Kidney epithelial cell (primary cell): ENCODE measurements at places on chromosomes 4 and X. TPM values are rescaled to one million over a fixed set of nuclear protein-coding genes. Genes with fewer than 3 reads are reported as not detected.

- DNase-seq: no peak
Measured at GRCh38 chrX:107205770-107206696, at the start of the genes DNAAF6 and NUP62CL. DNAAF6 (plus strand) TSS chrX:107206611; CDS start chrX:107212876, 6,265 bp downstream. NUP62CL (minus strand) TSS chrX:107206433; CDS start chrX:107175146, 31,287 bp downstream.

GRCh38 chr4:8234715-8235114, 34.8 kb upstream of the HTRA3 start:
- DNase-seq: no peak

DNA sequence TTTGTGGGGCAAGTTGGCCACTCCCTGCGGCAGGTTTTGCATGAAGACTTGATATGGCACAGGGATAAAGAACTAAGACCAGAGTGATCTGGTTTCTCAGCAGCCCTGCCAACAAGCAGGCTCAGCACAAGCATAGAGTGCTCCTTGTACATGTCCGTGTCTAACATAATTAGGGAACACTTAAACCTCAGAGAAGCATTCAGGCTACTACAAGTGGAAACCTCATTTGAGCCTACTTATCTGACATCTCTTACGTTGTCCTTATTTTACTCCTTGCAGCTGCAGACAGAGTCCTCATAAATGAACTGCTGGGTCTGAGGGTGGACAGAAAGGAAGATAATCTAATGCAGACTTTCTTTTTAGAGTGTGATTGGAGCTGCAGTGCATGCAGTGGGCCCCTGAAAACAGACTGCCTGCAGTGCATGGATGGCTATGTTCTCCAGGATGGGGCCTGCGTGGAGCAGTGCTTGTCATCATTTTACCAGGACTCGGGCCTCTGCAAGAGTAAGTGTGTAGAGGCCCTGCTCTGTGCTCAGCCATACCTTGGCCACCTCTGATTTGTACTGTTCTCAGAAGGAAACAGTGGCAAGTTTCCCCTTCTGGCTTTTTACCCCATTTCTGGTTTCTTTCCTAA, 179.1 kb upstream of the ANXA3 start:
- no peak for DNase-seq

- DNase-seq: peak; percentile 85
Measured at GRCh38 chr4:1082215-1083182, 30.9 kb downstream of the RNF212 start.

DNA sequence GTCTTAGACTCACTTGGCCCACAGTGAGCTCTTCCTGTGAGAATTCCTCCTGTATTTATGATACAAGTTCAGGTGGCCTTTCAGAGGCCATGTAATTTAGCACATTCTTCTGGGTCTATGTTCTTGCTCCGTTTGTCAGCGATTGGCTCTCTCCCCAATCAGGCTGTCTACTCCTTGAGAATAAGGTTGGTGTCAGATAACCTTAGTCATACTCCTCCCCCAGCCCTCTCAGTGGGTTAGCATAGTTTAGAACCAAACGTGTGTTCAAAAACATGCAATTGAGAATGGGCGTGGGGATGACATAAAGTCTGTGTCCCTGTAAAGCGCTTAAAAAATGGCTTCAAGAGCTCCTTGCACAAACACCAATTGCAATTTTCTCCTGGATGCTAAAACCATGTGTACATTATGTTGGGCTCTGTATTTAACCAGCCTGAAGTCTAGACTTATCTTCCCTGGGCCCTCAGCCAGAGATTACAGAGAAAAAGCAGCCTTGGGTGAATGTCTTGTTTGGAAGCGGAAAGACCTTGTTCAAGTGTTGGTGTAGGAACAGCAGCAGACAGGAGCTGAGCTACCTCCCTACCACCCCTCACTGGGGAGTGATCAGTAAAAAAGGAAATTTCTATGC, 9.9 kb upstream of the CT47C1 start:
- no peak for DNase-seq

- DNase-seq: no peak
Measured at GRCh38 chrX:129781680-129782495, 2.1 kb downstream of the SASH3 start.

GRCh38 chr4:7025040-7025602, 18.1 kb upstream of the TADA2B start:
- no peak for DNase-seq

GRCh38 chr4:38919494-38919893, 51.9 kb downstream of the FAM114A1 start:
- DNase-seq: no peak

GRCh38 chrX:31600823-31601222, 529.0 kb upstream of the FTHL17 start:
- no peak for DNase-seq

- DNase-seq: no peak
Measured at GRCh38 chr4:48970471-48970921, 15.6 kb upstream of the CWH43 start.

DNA sequence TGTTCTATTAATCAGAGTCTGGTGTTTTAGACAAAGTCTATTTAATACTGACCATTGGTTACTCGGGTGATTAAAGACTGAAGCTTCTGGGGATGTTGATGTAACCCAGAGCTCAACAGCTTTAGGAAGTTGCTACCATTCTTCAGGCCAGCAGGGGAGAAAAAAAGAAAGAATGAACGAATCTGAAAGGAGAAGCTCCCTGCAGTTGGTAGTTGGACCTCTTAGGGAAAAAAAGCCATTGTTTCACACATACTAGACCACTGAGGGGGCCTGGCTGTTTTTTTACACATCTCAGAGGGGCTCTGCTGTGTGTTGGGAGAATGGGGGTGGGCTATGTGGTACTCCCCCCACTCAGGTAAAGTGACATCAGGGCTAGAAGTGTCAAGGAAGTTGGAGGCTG, 378.9 kb downstream of the KCNIP4 start:
- no peak for DNase-seq

DNA sequence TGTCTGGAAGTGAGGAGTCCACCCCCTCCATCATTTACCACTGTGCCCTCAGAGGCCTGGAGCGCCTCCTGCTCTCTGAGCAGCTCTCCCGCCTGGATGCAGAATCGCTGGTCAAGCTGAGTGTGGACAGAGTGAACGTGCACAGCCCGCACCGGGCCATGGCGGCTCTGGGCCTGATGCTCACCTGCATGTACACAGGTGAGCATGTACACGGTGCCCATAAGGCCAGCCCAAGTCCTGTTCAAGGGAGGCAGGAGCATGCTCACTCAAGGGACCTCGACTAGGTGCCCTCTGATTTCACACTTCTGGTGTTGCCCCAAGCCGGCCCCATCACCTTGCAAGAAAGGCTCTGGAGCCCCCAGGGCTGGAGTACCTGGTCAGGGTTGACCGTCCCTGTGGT, 13.4 kb upstream of the MSANTD1 start:
- no peak for DNase-seq

DNA sequence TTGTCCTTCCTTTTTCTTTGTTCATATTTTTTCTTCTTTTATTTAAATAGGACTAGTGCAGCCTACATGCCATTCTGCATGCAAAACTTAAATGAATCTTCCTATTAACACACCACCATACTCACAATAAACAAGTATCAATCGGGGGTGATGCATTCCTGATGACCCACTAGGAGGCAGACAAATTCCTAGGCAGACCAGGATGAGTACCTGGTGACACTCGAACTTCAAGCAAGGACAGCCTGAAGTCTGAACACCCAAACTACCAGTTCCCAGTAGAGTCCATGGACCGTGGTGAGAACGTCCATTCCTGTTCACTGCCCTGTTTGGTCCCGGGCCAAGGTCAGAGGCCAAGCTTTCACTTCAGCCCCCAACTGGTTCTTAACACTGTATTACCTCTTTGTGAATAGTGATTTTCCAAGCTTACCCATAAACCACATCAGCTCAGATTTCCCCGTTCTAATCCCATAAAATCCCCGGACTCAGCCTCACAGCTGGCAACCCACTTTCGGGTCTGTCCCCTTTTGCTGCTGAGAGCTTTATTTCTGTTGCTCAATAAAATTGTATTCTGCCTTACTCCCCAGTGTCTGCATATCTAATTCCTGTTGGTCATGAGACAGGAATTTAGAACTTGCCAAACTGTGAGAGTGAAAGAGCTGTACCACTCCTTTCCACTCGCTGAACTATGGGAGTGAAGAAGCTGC, 1286.6 kb downstream of the FSTL5 start:
- DNase-seq: no peak

GRCh38 chr4:88744609-88745008, 47.0 kb upstream of the NAP1L5 start:
- no peak for DNase-seq

DNA sequence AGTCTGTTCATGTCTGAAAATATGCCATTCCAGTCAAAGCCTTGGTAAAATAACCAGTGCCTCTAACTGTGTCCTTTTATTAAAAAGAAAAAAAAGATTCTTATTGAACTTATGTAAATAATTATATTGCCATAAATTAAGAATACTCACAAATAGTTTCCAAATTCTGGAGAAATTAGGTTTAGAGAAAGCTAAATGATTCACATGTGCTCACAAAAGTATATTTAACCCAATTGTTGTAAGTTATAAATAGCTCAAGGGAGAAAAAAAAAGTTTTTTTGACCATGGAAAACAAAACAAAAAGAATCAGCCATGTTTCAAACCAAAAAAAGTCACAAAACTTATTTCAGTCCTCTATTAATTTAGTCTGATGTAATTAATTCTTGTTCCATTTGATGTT, 25.3 kb upstream of the HERC6 start:
- DNase-seq: no peak

- no peak for DNase-seq
Measured at GRCh38 chrX:120260369-120260768, 9.8 kb downstream of the ZBTB33 start.

GRCh38 chr4:168432419-168433146, 47.7 kb downstream of the DDX60L start:
- no peak for DNase-seq

DNA sequence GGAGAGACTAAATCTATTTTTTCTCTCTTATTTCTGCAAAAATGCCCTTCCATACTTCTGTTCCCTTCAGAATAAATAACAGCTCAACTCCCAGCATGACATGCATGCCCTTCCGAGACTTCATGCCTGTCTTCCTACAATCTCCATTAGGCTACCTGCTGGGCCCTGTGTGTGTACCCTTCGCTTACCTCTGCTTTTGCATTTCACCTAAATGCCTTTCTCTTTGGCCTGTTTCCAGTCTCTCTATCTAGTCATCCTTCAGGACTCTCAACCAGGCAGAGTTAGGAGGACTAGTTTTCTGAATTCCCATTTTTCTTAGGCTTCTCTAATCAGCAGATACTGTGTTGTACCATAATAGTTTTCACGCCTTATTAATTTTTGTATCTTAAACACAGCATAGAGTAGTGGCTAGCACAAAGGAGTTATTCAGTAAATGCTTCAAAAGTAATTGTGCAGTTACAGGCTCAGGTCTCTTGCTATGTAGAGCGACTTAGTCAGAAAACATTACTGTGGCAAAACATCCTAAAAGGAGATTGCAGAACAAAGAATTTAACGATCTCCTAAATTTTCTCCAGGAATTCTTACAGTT, 20.5 kb downstream of the SEPTIN11 start:
- DNase-seq: no peak

DNA sequence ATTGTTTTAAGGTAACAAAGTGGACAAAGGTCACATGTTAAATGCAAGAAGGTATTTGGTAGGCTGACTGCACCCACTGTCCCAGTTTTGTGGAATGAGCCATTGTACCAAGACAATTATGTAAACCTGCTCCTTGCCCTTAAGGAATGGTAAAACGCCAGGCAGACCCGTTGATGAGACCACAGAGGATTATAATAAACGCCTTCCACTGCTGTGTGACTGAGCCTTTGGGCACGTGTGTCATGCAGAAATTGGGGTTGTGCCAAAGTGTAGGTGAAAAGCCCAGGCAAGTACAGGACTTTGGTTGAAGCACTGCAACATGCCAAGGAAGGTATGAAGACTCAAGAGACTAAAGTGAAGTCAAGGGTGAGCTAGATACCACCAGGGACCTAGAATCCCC, 59.7 kb downstream of the LRRC66 start:
- no peak for DNase-seq

- DNase-seq: no peak
Measured at GRCh38 chrX:28756647-28757046, 169.4 kb downstream of the IL1RAPL1 start.

GRCh38 chr4:57098941-57099340, 11.2 kb downstream of the IGFBP7 start:
- DNase-seq: no peak

DNA sequence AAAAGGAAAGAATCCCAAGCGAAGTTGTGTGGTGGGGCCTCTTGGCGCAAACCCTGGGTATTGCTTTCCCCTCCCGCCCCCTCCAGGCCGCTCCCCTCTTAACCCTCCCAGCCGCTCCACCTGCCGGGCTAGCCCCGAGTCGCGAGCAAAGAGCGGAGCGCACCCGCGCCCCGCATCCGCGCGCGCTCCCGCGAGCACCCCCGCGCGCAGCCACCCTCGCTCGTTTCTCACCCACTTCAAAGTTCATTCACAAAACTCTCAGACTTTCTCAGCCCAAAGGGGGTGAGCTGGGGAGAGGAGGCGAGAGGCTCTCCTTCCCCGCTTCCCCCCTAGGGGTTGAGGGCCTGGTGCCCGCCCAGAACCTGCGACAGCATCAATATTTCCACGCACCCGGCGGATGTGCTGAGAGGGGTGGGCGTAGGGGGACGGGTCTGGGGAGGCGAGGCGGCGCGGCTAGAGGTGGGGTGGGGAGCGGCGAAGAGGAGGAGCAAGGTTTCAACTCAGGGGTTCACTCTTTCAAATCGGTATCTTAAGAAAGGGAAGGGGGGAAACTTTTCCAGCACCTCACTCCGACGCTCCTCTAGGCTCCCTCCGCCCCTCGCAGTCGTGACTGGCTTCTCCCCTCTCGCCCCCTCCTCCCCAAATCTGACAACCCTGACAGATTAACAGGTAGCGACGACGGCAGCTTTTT, 1.8 kb downstream of the MAML3 start:
- DNase-seq: no peak

GRCh38 chr4:114265342-114265741, 285.9 kb upstream of the ARSJ start:
- no peak for DNase-seq

DNA sequence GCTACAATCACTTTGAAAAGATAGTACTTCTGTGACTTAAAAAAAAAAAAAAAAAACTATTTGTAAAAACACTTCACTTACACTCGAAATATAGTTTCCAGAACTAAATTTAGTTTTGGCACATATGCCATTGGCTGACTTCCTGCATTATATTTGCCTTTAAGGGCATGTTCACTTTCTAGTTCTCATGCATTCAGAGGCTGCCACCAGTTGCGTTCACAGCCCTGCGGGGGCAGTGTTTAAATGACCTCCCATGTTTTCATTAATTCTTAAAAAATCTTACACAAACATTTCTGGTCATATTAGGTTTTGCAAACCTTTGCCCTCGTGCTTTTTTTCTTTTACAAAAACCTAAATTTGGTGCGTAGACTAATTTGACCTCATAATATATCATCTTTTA, 12.4 kb upstream of the ARHGAP6 start:
- DNase-seq: no peak

PLAC1 gene
- total RNA-seq: not detected in 2 replicates

DMRTC1B gene
- total RNA-seq: not detected in 2 replicates

ZCCHC18 gene
- total RNA-seq: 1.4 and 1.5 TPM in 2 replicates

TRO gene
- 17.1 and 19.7 TPM in 2 replicates for total RNA-seq

SLC7A11 gene
- total RNA-seq: 30.1 and 31.7 TPM in 2 replicates

CXCL6 gene
- 2.1 and 6.6 TPM in 2 replicates for total RNA-seq

ARL13A gene
- total RNA-seq: not detected in 2 replicates

IL2RG gene
- 0.08 TPM in 1 of 2 replicates, not detected in the other for total RNA-seq

SHROOM2 gene
- 10.6 and 14.1 TPM in 2 replicates for total RNA-seq

MAOB gene
- 0.89 and 1.1 TPM in 2 replicates for total RNA-seq

MAGEB17 gene
- not detected in 2 replicates for total RNA-seq

TEX13C gene
- not detected in 2 replicates for total RNA-seq

TAF7L gene
- 0.27 and 0.33 TPM in 2 replicates for total RNA-seq
